ENCODE measurements at places on chromosomes 16 and 17.

DNA sequence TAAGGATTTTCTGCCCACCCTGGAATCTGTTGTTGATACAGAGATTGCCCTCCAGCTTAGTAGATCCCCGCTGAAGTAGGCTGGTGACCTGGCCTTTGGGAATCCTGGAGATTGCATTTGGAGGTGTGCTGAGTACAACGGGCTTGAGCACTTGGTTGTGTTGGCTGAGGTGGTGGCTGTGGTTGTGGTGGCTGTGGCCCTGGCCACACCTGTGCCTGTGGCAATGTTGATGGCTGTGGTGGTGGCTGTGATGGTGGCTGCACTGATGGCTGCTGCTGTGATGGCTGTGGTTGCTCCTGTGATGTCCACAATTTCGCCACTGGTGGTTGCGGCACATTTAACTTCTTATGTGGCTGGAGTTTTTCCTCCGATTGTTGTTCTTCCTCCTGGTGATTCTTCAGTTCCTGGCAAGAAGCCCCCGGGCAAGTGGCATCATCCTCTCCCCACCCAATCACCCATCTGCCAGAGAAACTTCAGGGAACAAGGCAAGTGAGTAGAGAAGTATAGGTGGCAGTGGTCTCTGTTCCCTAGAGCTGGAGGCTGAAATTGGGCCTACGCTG, 4.2 kb downstream of the CCDC200 start:
- no peak for DNase-seq

DNA sequence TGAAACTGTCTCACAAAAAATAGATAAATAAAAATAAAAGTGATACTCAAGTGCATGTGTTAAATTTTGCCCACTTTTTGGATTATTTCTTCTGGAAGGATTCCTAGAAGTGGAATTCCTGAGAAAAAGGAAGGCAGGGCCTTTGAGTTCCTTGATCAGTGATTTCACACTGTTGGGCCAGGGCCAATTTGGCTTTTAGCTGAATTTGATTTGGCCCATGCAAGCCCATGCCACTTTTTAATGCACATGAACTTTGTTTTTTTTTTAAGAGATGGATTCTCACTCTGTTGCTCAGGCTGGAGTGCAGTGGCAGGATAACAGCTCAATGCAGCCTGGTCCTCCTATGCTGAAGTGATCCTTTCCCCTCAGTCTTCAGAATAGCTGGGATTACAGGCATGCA, 96.3 kb downstream of the TNFRSF13B start:
- DNase-seq, result no peak

DNA sequence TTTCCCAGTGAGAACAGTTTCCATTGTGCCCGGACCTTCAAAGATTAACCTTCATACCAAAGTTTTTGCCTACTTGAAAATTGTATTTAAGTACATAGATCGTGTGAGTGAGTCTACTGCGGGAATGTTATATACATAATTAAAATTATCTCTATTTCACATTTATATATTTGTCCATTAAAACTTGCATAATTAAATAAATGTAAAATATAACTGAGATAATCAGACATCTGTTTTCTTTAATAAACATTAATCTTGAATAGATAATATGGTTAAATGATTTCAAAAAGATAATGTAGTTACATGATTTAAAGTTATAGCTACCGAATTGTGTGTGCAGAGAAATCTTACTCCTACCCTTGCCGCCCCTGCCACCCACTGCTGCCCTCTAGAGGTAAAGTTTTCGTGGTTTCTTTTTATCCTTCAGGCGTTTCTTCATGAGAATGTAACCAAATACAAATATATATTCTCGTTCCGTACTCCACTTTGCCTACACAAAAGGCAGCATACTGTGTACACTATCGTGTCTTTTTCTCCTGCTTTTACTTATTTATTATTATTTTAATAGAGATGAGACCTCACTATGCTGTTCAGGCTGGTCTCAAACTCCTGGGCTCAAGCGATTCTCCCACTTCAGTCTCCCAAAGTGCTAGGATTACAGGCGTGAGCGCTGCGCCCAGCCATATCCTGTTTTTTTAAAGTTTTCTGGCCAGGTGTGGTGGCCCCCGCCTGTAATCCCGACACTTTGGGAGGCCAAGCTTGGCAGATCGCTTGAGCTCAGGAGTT, 35.6 kb downstream of the RPA1 start:
- no peak for DNase-seq

GRCh38 chr17:70059649-70060048, 15.4 kb upstream of the KCNJ16 start:
- DNase-seq, result no peak

DNA sequence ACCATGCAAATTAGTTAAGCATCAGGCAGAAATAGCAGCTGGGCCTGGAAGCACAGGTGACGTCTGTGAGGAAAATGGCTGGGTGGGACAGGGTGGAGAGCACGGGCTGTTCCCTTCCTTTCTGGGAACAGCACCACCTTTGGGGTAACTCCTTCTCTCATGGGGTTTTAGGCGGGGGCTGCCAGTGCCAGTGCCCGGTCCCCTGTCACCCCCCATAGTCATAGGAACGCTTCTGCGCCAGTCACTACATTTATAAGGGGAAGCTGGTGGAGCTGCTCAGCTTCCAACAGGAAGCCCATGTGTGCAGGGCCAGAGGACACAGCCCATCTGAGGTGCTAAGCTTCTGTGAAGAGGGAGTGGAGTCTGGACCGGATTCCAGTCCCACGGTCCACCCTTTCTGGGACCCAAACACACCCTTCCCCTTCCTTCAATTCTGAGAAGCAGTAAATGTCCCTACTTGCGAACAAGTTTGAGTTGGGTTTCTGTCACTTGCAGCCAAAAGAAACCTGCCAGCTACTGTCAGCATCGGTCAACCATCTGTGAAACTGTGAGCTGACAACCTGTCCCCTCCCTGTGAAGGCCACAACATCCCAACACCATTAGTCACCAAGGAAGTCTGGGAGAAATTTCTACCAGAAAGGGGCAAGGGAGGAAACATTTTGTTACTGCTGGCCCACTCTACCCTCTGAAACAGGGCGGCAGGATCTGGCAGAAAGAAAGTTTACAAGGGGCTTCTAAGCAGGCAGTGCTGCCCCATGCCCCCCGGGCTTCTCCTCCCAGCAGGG, 86.0 kb upstream of the AMZ2 start:
- DNase-seq, result no peak
